ENCODE measurements at places on chromosomes 1 and 21.

DNA sequence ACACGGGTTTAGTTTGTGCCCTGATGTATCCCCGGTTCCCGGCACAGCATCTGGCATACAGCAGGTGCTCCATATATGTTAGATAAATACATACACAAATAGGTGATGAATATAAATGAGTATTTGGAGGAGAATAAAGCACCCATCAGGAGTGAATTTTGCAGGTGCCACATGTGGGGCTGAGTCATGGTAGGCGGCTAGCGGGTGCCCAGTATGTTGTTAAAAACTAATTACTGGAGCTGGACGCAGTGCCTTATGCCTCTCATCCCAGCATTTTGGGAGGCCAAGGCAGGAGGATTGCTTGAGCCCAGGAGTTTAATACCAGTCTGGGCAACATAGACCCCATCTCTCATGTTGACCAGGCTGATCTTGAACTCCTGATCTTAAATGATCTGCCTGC is 16.7 kb upstream of the WASF2 start:
- DNase-seq: peak; percentile 11

DNA sequence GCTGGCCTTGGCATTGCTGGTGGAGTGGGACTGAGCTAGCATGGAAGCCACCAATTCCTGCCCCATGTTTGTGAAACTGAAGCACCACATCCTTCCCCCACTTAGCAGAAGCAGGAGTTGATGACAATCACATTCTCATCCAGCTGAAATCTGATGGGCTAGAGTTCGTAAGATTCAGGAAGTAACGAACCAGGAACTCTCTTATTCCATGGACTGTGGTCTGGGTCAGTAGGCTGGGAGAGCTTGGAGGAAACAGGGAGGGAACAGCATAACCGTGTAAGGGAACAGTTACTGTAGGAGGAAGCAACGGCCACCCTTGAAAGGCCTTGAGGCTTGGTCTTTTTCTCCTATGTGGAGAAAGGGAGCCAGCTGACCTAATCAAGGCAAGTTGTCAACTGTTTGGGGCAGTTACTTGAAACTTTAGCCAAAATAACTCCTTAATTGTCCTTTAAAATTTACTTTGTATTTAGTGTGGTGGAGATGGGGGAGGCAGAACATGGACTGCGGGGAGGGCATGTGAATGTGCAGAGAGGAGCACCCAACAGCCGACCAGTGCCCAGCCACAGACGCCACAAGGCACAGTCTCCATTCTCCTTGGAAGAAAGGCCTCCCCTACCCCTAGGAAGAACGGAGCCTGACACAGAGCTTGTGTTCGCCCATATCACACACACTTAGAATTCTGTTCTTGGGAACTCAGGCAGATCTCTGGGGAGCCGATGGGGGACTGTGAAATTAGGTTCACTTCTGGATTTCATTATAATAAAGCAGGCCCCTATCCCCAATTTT is 2.0 kb upstream of the COQ8A start:
- DNase-seq: no peak

GRCh38 chr1:8370046-8370881 is 52.4 kb downstream of the SLC45A1 start:
- peak; percentile 95 for DNase-seq

- peak; percentile 58 for DNase-seq
Observed at GRCh38 chr1:87950369-87950768, 621.7 kb downstream of the LMO4 start.
